ENCODE measurements at places on chromosomes 12 and 14.

DNA sequence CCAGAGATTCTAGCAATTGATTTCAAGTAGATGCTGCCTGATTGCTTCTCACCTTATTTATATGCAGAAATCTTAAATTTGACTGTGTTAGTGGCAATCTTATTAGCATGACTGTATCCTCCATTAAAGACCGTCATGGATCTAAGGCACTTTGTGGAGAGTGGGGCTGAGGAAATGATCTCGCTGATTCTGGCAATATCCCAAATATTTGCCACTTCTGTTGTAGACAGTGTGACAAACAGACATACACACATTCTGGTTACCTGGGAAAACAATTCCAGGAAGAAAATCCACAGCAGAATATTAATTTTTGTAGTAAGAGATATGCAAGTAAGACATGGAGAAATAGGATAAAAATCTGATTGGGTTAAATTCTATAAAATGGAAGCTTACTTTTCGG, 269.0 kb upstream of the G2E3 start:
- no peaks in the 10 kb centered on the region for H3K36me3 ChIP-seq
- H3K4me1 ChIP-seq, result no peaks in the 10 kb centered on the region
- peaks cover 2% of the 10 kb centered on the region for H3K27me3 ChIP-seq
- no peak for DNase-seq

DNA sequence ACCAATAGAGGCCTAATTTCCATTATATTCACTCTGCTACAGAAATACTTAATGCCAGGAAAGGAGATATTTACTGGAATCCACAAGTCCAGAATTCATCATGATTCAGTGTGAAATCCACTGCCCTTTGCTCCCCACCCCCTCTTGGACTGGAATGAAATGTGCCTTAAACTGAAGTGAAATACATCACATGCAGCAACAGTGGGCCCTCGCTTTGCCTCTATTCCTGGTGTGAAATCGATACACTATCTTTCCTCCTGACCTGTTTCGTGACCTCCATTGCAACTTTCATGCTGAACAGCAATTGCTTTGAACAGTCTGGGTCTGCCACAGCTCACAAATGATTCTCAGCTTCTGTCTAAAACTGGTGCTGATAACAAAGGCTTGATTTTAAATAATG, 100.6 kb downstream of the NPAS3 start:
- no peak for DNase-seq
- H3K4me1 ChIP-seq, result no peaks in the 10 kb centered on the region
- no peak overlapping the region for H3K27ac ChIP-seq
- no peak overlapping the region for H3K4me3 ChIP-seq
- H3K27me3 ChIP-seq, result peaks cover 2% of the 10 kb centered on the region
- no peaks in the 10 kb centered on the region for H3K36me3 ChIP-seq

GRCh38 chr12:132131229-132131628, 12.9 kb downstream of the DDX51 start:
- H3K27ac ChIP-seq, result no peak overlapping the region
- H3K27me3 ChIP-seq, result no peaks in the 10 kb centered on the region
- peaks cover 36% of the 10 kb centered on the region for H3K36me3 ChIP-seq
- DNase-seq, result no peak

DNA sequence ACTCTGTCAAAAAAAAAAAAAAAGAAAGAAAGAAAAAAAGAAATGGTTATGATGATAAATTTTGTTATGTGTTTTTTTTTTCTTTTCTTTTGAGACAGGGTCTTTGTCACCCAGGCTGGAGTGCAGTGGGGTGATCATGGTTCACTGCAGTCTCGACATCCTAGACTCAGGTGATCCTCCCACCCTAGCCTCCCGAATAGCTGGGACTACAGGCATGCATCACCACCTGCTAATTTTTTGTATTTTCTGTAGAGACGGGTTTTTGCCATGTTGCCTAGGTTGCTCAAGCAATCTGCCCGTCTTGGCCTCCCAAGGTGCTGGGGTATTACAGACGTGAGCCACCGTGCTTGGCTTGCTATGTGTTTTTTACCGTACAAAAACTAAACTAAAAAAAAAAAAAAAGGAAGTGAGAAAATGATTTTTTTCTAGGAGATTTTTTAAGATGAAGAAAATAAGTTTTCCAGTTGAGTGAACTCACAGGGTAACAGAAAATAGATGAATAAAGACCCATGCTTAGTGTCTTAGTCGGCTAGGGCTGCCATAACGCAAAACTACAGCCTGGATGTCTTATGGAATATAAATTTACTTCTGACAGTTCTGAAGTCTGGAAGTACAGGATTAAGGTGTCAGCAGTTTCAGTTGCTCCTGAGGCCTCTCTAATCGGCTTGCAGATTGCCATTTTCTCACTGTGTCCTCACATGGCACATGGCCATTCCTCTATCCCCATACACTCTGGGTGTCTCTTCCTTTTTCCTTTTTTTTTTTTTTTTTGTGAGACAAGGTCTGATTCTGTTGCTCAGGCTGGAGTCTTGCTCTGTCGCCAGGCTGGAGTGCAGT, 13.2 kb upstream of the APOF start:
- H3K27ac ChIP-seq, result no peak overlapping the region
- H3K4me1 ChIP-seq, result no peaks in the 10 kb centered on the region
- H3K27me3 ChIP-seq, result peaks cover 22% of the 10 kb centered on the region
- DNase-seq, result no peak
- H3K36me3 ChIP-seq, result no peaks in the 10 kb centered on the region

GRCh38 chr12:107557026-107557425, 128.6 kb upstream of the PWP1 start:
- H3K36me3 ChIP-seq, result no peaks in the 10 kb centered on the region
- peak; percentile 2 for DNase-seq
- no peak overlapping the region for H3K4me3 ChIP-seq

DNA sequence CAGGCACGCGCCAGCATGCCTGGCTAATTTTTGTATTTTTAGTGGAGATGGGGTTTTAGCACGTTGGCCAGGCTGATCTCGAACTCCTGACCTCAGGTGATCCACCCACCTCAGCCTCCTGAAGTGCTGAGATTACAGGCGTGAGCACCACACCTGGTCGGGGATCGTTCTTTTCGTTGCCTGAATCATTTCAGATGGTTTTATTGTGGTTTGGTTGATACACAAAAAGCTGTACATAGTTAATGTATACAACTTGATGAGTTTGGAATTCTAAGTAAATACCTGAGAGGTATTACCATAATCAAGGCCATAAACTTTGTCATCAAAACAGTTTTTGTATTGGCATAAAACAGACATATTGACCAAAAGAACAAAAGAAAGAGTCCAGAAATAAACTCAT, 63.3 kb downstream of the RIC8B start:
- peaks cover 2% of the 10 kb centered on the region for H3K36me3 ChIP-seq
- H3K4me3 ChIP-seq, result no peak overlapping the region
- H3K4me1 ChIP-seq, result peaks cover 29% of the 10 kb centered on the region

DNA sequence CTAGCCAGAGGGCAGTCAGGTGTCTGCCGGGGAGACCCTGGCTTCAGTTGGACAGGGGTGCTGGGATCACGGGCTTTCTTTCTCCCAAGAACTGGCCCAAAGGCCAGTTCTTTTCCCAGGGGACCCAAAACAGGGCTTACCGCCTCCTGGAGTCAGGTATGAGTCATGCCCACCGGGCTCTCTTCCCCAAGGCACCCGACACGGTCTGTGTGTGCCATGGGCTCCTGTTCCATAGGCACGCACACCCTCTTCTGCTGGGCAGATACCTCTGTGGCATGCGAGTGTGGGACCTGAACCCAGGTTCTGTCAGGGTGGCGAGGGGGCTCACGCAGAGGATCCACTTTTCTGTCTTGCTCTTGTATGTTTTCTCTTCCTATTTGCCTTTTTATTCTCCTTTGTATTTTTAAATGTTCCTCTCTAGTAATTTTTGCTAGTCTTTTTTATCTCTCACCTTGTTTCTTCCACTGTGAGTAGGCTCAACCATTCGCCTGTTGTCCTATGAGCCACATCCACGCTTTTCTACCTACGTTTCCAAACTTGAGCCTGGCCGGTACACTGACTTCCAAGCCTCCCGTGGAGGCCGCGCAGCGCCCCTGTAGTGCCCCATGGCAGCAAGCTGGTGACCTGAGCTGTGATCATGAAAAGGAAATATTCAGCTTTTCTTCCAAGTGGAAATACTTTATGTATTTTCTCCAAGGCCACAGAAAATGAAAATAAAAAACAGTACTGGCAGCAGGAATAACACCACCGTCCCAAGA, 362.2 kb downstream of the CACNA1C start:
- peaks cover 27% of the 10 kb centered on the region for H3K4me1 ChIP-seq
- H3K27me3 ChIP-seq, result no peaks in the 10 kb centered on the region
- no peak for DNase-seq
- peaks cover 11% of the 10 kb centered on the region for H3K36me3 ChIP-seq
- H3K27ac ChIP-seq, result peak overlapping the region; percentile 81
- H3K4me3 ChIP-seq, result peak overlapping the region; percentile 1

- no peak for DNase-seq
- peaks cover 14% of the 10 kb centered on the region for H3K36me3 ChIP-seq
- no peaks in the 10 kb centered on the region for H3K27me3 ChIP-seq
- H3K4me1 ChIP-seq, result peaks cover 19% of the 10 kb centered on the region
These were observed 1.7 kb downstream of the ANGEL1 start for GRCh38 chr14:76810953-76811400.

- DNase-seq, result no peak
- H3K4me1 ChIP-seq, result no peaks in the 10 kb centered on the region
- no peaks in the 10 kb centered on the region for H3K27me3 ChIP-seq
- H3K36me3 ChIP-seq, result no peaks in the 10 kb centered on the region
- H3K27ac ChIP-seq, result no peak overlapping the region
These were observed 256.8 kb upstream of the GARIN6 start for GRCh38 chr12:99390707-99391106.

- DNase-seq, result no peak
- no peaks in the 10 kb centered on the region for H3K36me3 ChIP-seq
- H3K27me3 ChIP-seq, result no peaks in the 10 kb centered on the region
- no peaks in the 10 kb centered on the region for H3K4me1 ChIP-seq
- H3K4me3 ChIP-seq, result no peak overlapping the region
These were observed 821.1 kb upstream of the FOXG1 start for GRCh38 chr14:27945512-27945911.

GRCh38 chr12:44876544-44877410, 662 bp upstream of the NELL2 start:
- DNase-seq, result no peak
- no peak overlapping the region for H3K27ac ChIP-seq
- H3K27me3 ChIP-seq, result peaks cover 50% of the 10 kb centered on the region
- peaks cover 20% of the 10 kb centered on the region for H3K4me1 ChIP-seq

Measured in osteocyte (in vitro differentiated cells).